ENCODE measurements at places on chromosomes 6 and 20. TPM values are rescaled to one million over a fixed set of nuclear protein-coding genes. Genes with fewer than 3 reads are reported as not detected.

- H3K4me1 ChIP-seq = no peaks in the 10 kb centered on the region
- no peak overlapping the region for H3K27ac ChIP-seq
- no peak overlapping the region for H3K4me3 ChIP-seq
- peaks cover 3% of the 10 kb centered on the region for H3K27me3 ChIP-seq
Measured at GRCh38 chr20:38633577-38634093, 32.0 kb downstream of the ARHGAP40 start.

GRCh38 chr6:70680396-70680795, 12.7 kb downstream of the SMAP1 start:
- H3K27ac ChIP-seq = no peak overlapping the region
- H3K4me1 ChIP-seq = no peaks in the 10 kb centered on the region
- no peaks in the 10 kb centered on the region for H3K27me3 ChIP-seq
- no peak overlapping the region for H3K4me3 ChIP-seq

DNA sequence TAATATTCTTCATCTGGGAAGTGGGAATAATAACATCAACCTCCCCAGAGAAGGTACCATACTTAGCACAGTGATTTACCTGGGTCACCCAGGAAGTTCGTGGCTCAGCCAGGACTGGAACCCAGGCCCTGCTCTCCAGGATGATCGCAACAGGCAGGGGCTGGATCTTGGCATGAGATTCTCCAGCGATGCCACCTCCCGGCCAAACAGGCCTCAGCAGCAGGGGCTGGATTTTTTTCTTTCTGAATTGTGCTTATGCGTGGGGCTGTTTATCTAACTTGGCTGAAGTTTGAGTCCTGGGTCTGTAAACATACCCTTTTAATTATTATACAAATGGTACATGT, 129.5 kb upstream of the PTPN1 start:
- H3K4me1 ChIP-seq = peaks cover 10% of the 10 kb centered on the region
- no peaks in the 10 kb centered on the region for H3K27me3 ChIP-seq
- H3K36me3 ChIP-seq = no peaks in the 10 kb centered on the region
- no peak overlapping the region for H3K27ac ChIP-seq
- no peak for DNase-seq
- H3K4me3 ChIP-seq = no peak overlapping the region

GRCh38 chr6:43723737-43724295, 36.2 kb upstream of the MRPS18A start:
- H3K36me3 ChIP-seq = no peaks in the 10 kb centered on the region
- H3K4me1 ChIP-seq = peaks cover 24% of the 10 kb centered on the region
- H3K4me3 ChIP-seq = no peak overlapping the region
- no peak for DNase-seq

- no peak overlapping the region for H3K27ac ChIP-seq
- H3K4me3 ChIP-seq = no peak overlapping the region
- no peaks in the 10 kb centered on the region for H3K36me3 ChIP-seq
- DNase-seq = no peak
Measured at GRCh38 chr20:6416371-6416770, 293.5 kb upstream of the FERMT1 start.

GRCh38 chr6:119310486-119311036, 39.0 kb downstream of the MAN1A1 start:
- H3K36me3 ChIP-seq = no peaks in the 10 kb centered on the region
- H3K27me3 ChIP-seq = no peaks in the 10 kb centered on the region
- no peak for DNase-seq
- no peak overlapping the region for H3K27ac ChIP-seq

- DNase-seq = no peak
- H3K27me3 ChIP-seq = no peaks in the 10 kb centered on the region
- no peaks in the 10 kb centered on the region for H3K36me3 ChIP-seq
- H3K4me1 ChIP-seq = no peaks in the 10 kb centered on the region
- H3K27ac ChIP-seq = no peak overlapping the region
Measured at GRCh38 chr6:34564181-34564580, 8.1 kb upstream of the SPDEF start.

DNA sequence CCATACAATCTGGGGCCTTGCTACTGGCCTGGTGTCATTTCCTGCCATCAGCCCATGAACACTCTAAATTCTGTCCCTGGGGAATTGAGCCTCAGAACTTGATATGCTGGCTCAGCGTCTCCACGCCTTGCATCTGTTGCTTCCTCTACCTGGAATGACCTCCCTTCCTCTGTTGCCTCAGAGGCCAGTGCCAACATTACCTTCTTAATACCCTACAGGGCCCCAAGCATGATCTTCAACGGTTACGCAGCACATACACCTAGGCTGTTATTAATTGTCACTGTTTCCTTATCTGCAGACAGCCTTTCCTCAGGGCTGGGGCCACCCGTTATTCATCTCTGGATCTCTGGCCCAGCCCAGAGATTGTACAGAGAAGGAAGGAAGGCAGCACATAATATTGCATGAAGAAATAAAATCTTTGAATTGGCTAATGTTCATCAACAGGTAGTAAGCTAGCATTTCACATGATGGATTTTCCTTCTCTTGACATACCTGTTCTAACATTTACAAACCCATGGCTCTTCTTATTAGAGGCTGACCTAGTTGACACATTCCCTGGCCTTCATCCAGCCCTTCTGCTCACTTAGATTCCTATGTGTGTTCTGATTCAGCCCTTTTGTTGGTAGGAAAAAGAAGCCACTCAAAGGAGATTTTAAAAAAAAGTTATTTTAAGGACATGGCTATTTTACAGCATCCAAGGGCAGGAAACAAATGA, 8.4 kb upstream of the RNF182 start:
- no peak overlapping the region for H3K27ac ChIP-seq
- no peaks in the 10 kb centered on the region for H3K36me3 ChIP-seq
- DNase-seq = no peak
- H3K4me1 ChIP-seq = no peaks in the 10 kb centered on the region
- H3K4me3 ChIP-seq = no peak overlapping the region

DNA sequence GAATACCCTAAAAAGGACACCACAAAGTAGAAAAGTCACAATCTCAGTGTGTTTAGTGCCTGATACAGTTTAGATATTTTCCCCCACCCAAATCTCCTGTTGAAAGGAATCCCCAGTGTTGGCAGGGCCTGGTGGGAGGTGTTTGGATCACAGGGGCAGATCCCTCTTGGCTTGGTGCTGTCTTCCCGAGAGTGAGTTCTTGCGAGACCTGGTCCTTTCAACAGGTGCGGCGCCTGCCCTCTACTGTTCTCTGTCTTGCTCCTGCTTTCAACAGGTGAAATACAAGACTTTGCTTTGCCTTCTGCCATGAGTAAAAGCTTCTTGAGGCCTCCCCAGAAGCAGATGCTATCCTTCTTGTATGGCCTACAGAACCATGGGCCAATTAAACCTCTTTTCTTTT, 534.3 kb upstream of the NRSN1 start:
- H3K4me3 ChIP-seq = no peak overlapping the region
- H3K27me3 ChIP-seq = no peaks in the 10 kb centered on the region
- H3K4me1 ChIP-seq = no peaks in the 10 kb centered on the region
- H3K36me3 ChIP-seq = no peaks in the 10 kb centered on the region
- no peak overlapping the region for H3K27ac ChIP-seq

- H3K27ac ChIP-seq = no peak overlapping the region
- no peak for DNase-seq
- no peaks in the 10 kb centered on the region for H3K36me3 ChIP-seq
- no peaks in the 10 kb centered on the region for H3K4me1 ChIP-seq
- H3K4me3 ChIP-seq = no peak overlapping the region
- peaks cover 2% of the 10 kb centered on the region for H3K27me3 ChIP-seq
Measured at GRCh38 chr20:41638456-41638855, 20.3 kb upstream of the CHD6 start.

DNA sequence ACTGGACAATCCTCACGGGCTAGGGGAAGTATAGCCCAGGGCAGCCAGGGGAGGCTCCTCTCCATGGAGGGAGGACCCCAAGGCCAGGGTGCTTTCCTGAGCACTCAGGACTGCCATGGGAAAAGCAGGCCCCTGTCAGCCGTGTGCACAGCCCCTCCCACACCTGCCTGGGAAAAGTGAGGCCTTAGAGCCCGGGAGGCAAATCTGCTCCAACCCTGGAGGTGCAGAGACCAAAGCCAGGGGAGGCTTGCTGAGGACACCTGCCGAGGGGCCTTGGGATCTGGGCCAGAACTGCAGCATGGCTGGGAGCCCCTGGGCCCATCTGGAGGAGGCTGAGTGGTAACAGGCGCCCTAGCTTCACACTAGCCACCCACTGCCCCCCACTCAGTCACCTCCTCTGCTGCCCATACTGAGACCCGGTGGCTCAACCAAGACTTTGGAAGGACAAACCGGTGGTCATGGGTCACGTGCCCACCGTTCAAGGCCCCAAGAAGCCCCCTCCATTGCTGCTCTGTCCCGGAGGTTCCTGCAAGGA, 55.2 kb downstream of the YTHDF1 start:
- H3K27me3 ChIP-seq = no peaks in the 10 kb centered on the region
- no peak overlapping the region for H3K4me3 ChIP-seq
- H3K4me1 ChIP-seq = no peaks in the 10 kb centered on the region
- no peaks in the 10 kb centered on the region for H3K36me3 ChIP-seq

GRCh38 chr6:10210052-10210451, 204.8 kb downstream of the TFAP2A start:
- H3K4me3 ChIP-seq = no peak overlapping the region
- DNase-seq = no peak
- H3K27ac ChIP-seq = no peak overlapping the region
- H3K4me1 ChIP-seq = no peaks in the 10 kb centered on the region
- no peaks in the 10 kb centered on the region for H3K27me3 ChIP-seq
- no peaks in the 10 kb centered on the region for H3K36me3 ChIP-seq

- no peak overlapping the region for H3K4me3 ChIP-seq
- no peak for DNase-seq
- peaks cover 14% of the 10 kb centered on the region for H3K4me1 ChIP-seq
- H3K27ac ChIP-seq = no peak overlapping the region
- H3K27me3 ChIP-seq = no peaks in the 10 kb centered on the region
Measured at GRCh38 chr20:23125159-23125558, 39.0 kb upstream of the CD93 start.

GRCh38 chr20:64254571-64255360, 782 bp upstream of the PCMTD2 start:
- no peaks in the 10 kb centered on the region for H3K36me3 ChIP-seq
- peak overlapping the region; percentile 68 for H3K4me3 ChIP-seq
- peak overlapping the region; percentile 77 for H3K27ac ChIP-seq
- peaks cover 19% of the 10 kb centered on the region for H3K4me1 ChIP-seq
- DNase-seq = no peak

- H3K4me3 ChIP-seq = no peak overlapping the region
- no peaks in the 10 kb centered on the region for H3K27me3 ChIP-seq
- H3K4me1 ChIP-seq = no peaks in the 10 kb centered on the region
- DNase-seq = no peak
- no peak overlapping the region for H3K27ac ChIP-seq
Measured at GRCh38 chr6:9699888-9700287, 715.0 kb downstream of the TFAP2A start.

PTCRA gene
- 0.20 TPM for polyA plus RNA-seq

TOX2 gene
- polyA plus RNA-seq = 7.4 TPM

WFDC10B gene
- not detected for polyA plus RNA-seq

Measured in GM12878 (cell line).